ENCODE measurements at places on chromosomes 1 and 21. TPM values are rescaled to one million over a fixed set of nuclear protein-coding genes. Genes with fewer than 3 reads are reported as not detected.

GRCh38 chr1:230730977-230731376 lies 16.2 kb upstream of the CAPN9 start:
- DNase-seq = no peak

DNA sequence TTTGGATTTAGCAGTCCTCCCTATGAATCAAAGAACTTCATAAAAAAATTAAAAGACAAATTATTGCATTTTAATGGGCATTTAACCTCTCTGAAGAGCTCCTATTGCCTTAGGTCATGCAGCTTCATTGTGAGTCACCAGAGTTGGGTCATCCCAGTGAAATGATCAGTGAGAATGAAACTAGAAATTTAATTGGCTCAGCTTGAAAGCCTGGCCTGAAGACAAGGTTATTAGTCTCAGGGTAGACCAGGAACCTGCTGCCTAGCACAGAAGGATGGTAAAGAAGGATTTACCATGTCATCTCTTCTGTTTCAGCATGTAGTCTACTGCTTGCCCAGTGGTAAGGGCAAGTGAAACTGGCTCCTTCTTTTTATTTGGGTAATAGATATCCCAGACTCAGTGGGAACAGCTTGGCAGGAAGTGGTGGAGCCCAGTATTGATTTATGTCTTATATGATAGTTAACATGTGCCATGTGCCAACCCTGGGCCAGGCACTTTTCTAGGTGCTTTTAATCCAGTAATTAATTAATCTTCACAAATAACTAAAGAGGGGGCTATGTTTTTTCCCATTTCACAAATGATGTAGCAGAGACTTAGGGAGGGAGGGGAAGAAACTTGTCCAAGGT lies 23.6 kb downstream of the LAMC2 start:
- DNase-seq = peak; percentile 48

GRCh38 chr1:154770897-154771594 lies 99.0 kb downstream of the KCNN3 start:
- no peak for DNase-seq

GRCh38 chr1:3525551-3526482 lies 71.4 kb downstream of the ARHGEF16 start:
- no peak for DNase-seq

GRCh38 chr1:25616987-25617624 lies 515 bp downstream of the MAN1C1 start:
- peak; percentile 43 for DNase-seq

GRCh38 chr21:44552681-44553080 lies 1.4 kb upstream of the KRTAP10-2 start:
- no peak for DNase-seq

GRCh38 chr1:158728510-158729225 lies 8.1 kb upstream of the OR6K3 start:
- DNase-seq = no peak

GRCh38 chr1:237219751-237220642 lies 178.0 kb downstream of the RYR2 start:
- DNase-seq = peak; percentile 7

DNA sequence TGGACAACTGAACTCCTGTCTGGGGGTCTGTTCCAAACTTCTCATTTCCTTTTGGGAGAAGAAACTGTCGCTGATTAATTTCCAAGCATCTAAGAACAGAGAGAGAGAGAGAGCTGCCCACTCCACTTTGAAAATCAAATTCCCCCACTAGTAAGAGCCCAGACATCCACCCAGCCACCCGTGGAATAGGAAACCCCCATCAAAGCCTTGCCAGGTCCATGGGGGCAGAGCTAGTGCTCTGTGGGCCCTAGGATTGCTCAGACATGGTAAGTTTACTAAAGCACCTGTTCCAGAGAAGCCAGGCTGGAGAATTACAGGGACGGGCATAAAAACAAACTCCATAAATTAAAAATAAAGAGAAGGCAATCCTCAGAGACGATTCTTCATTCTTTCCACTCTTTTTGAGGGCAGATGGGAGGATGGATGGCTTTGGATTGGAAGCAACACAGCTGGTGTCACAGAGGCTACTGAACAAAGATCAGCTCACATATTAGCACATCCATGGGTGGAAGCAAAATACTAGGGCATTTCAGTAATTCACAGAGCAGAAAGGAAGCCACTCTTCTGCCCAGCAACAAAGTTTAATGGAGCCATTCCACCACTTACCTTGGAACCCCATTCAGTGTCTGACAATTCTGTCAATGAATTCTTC lies 103.9 kb downstream of the COLGALT2 start:
- no peak for DNase-seq

GRCh38 chr1:110645821-110646735 lies 28.7 kb downstream of the KCNA3 start:
- DNase-seq = no peak

DNA sequence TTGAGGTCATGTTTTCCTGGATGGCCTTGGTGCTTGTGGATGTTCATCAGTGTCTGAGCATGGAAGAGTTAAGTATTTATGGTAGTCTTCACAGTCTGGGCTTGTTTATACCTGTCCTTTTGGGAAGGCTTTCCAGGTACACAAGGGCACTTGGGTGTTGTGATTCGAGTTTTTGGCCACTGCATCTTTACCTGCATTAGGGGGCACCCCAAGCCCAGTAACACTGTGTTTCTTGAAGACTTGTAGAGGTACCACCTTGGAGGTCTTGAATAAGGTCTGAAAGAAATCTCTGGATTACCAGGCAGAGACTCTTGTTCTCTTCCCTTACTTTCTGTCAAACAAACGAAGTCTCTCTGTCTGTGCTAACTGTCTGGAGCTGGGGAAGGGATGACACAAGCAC lies 34.4 kb upstream of the ROR1 start:
- no peak for DNase-seq

DNA sequence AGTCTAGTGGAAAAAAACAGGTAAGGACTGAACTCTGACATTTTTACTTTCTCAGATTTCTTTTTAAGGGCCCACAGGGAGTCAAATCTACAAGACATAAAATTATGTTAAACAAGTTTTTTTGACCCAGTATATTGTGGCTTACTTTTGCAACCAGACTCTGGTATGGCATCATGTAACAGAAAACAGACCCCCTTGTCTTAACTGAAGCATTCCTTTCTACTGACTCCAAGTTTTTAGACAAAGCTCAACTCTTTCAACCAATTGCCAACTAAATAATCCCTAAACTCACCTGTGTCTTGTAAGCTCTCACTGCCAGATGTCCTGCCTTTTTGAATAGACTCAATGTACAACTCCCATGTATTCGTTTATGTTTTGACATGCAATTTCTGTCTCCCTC lies 64.3 kb downstream of the FASLG start:
- DNase-seq = no peak

DNA sequence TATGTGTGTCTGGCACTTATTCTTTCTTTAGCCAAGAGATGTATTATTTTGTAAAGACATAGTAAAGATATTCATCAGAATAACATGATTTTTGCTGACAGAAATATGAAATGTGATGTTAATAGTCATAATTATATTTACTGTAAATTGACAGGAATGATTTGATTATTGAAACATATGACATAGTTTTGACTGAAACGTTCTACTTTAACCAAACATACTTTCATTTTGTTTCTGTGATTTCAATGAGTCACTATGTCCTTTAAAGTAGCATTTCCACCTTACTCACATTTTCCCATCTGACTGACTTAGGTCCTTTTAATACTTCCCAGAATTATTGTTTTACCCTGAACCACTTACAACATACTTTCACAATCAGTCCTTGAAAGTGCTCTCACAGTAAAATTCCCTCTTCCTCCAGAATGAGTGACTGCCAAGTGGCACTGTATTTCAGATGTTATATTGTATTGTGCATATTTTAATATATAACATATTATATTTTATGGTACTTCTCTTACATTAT lies 437.9 kb downstream of the NCAM2 start:
- DNase-seq = no peak

- no peak for DNase-seq
Measured at GRCh38 chr1:57165546-57165945, 199.7 kb upstream of the C8B start.

DNA sequence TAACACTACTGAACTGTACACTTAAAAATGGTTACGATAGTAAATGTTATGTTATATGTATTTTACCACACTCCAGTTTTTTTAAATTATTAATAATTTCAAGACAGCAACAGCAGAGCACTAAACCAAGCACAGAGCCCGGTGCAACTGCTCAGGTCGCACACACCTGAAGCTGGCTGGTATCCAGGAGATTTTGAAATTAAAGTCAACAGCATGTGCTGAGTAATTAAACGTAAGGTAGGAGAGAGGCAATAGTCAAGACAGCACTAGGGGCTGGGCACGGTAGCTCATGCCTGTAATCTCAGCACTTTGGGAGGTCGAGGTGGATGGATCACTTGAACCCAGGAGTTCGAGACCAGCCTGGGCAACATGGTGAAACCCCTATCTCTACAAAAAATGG lies 35.1 kb upstream of the SLC30A10 start:
- DNase-seq = peak; percentile 72

FASLG gene
- polyA plus RNA-seq = 0.58 TPM

GUCA2A gene
- polyA plus RNA-seq = 1,041 TPM

NDUFV3 gene
- 29.2 TPM for polyA plus RNA-seq

ZNF362 gene
- 27.1 TPM for polyA plus RNA-seq

All from small intestine (tissue), 16 donors.